Kasumi-1 (cell line): ENCODE measurements at places on chromosomes 3 and 15.

DNA sequence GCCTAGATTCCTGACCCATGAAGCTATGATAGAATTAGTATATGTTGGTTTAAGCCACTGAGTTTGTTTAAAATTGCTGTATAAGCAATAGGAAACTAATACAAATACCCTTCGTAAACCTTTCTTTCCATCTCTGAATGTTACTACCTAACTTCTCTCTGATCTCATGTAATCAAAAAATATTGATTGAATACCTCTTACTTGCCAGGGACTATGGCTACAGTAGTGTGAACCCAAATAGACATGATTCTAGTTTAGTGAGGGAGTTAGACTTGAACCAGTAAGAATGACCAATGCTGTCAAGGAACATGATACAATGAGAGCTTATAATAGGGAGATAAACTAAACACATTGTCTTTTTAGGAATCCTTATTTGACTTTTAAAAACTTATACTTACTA is 19.4 kb downstream of the STT3B start:
- no peak for DNase-seq

DNA sequence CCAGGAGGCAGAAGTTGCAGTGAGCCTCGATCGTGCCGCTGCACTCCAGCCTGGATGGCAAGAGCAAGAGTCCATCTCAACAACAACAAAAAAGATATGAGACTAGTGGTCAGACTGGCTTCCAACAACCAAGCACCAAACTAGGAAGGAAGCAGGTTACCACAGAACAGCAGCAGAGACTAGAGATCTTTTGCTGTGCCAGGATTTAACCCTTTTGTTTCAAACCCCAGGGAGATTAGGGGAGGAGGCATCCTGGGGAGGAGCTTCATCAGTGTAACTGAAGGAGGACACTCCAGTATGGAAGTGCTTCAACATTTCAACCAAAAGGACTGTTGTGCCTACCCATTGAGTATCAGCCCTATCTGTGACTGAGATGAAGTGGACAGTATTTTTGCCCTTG is 240.3 kb downstream of the ZIC1 start:
- peak; percentile 54 for DNase-seq

DNA sequence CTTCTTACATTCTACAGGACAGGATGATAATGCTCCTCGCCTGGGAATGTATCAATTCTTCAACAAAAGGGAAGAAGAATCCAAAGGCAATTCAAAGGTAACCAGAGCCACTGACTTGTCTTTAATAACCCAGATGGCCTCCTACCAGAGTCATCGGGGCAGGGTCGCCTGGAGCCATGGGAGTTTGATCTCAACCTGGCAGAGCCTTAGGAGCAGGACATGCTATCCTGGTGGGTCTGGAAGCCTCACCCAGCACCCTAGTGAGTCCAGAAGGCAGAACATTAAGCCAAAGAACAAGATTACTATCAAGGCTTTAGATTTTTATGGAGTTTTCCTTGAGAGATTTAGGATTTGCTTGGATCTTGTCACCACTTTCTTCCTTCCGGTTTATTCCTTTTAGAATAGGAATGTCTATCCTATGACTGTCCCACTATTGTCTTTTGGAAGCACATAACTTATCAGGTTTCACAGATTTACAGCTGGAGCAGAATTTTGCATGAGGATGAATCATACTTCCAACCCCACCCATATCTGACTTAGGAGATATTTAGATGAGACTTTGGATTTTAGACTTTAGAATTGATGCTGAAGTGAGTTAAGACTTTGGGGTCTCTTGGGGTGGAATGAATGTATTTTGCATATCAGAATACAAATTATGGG is 330.3 kb upstream of the GOLIM4 start:
- no peak for DNase-seq

GRCh38 chr3:150825916-150826377 is 63.0 kb upstream of the SIAH2 start:
- DNase-seq: no peak

- DNase-seq: no peak
Observed at GRCh38 chr15:35616498-35617271, 70.7 kb upstream of the DPH6 start.
